ENCODE measurements at places on chromosomes 11 and 22. TPM values are rescaled to one million over a fixed set of nuclear protein-coding genes. Genes with fewer than 3 reads are reported as not detected.

C11orf98 gene
- 29.8 TPM for total RNA-seq

TPBGL gene
- total RNA-seq: under 0.01 TPM

RASSF7 gene
- 16.4 TPM for total RNA-seq

PNPLA5 gene
- total RNA-seq: not detected

MUC5AC gene
- total RNA-seq: not detected

RFPL1 gene
- total RNA-seq: not detected

LINC01488 gene
- not detected for total RNA-seq

ARHGEF17 gene
- total RNA-seq: 49.5 TPM

HEPN1 gene
- total RNA-seq: not detected

NRGN gene
- 0.81 TPM for total RNA-seq

SEC14L6 gene
- 0.13 TPM for total RNA-seq

CHRNA10 gene
- 0.94 TPM for total RNA-seq

HTR3A gene
- total RNA-seq: not detected

SCGB1D2 gene
- total RNA-seq: not detected
